ENCODE measurements at places on chromosomes 3 and 15.
A peak's percentile ranks its signal among the peaks of the same experiment; 100 is the strongest.

GRCh38 chr3:46006238-46007032, 10.8 kb upstream of the FYCO1 start:
- H3K27ac ChIP-seq: no peak overlapping the region
- H3K36me3 ChIP-seq: no peaks in the 10 kb centered on the region

- ATAC-seq: no peak
- H3K4me3 ChIP-seq: no peak overlapping the region
- peaks cover 21% of the 10 kb centered on the region for H3K36me3 ChIP-seq
- H3K27ac ChIP-seq: no peak overlapping the region
These were observed 35.2 kb downstream of the ARMC8 start for GRCh38 chr3:138222131-138222941.

GRCh38 chr3:142447301-142447851, 461 bp downstream of the XRN1 start:
- H3K36me3 ChIP-seq: peaks cover 9% of the 10 kb centered on the region
- peak; percentile 56 for ATAC-seq
- peaks cover 47% of the 10 kb centered on the region for H3K4me1 ChIP-seq
- peak overlapping the region; percentile 97 for H3K4me3 ChIP-seq
- H3K27me3 ChIP-seq: no peaks in the 10 kb centered on the region

GRCh38 chr3:151962352-151962751, 88.9 kb downstream of the SUCNR1 start:
- H3K27me3 ChIP-seq: no peaks in the 10 kb centered on the region
- no peak overlapping the region for H3K4me3 ChIP-seq

DNA sequence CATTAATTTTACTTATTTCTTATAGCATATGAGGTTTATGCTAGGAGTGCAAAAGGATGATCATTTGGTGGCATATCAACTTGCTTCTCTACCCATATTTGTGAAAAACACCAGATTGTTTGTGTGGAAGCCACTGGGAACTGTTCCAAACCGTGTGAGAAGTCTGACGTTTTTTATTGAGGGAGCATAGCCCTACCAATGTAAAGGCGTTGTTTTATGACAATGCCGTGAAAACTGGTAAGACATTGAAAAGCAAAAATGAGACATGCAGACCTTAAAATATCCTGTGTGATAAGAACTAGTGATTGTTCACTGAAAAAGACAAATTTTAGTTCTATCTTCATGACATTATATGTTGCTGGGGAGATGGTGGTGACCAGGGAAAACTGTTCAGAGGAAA, 87.8 kb downstream of the CHL1 start:
- no peak for ATAC-seq
- no peak overlapping the region for H3K27ac ChIP-seq

GRCh38 chr3:78659386-78659987, 1108.3 kb downstream of the ROBO1 start:
- no peak for ATAC-seq
- H3K4me3 ChIP-seq: no peak overlapping the region
- H3K27me3 ChIP-seq: no peaks in the 10 kb centered on the region
- H3K36me3 ChIP-seq: no peaks in the 10 kb centered on the region
- no peaks in the 10 kb centered on the region for H3K4me1 ChIP-seq

- no peak overlapping the region for H3K4me3 ChIP-seq
- ATAC-seq: no peak
- no peak overlapping the region for H3K27ac ChIP-seq
- H3K27me3 ChIP-seq: peaks cover 43% of the 10 kb centered on the region
- no peaks in the 10 kb centered on the region for H3K36me3 ChIP-seq
- peaks cover 2% of the 10 kb centered on the region for H3K4me1 ChIP-seq
These were observed 92.3 kb upstream of the ATP2B2 start for GRCh38 chr3:10597733-10598132.

DNA sequence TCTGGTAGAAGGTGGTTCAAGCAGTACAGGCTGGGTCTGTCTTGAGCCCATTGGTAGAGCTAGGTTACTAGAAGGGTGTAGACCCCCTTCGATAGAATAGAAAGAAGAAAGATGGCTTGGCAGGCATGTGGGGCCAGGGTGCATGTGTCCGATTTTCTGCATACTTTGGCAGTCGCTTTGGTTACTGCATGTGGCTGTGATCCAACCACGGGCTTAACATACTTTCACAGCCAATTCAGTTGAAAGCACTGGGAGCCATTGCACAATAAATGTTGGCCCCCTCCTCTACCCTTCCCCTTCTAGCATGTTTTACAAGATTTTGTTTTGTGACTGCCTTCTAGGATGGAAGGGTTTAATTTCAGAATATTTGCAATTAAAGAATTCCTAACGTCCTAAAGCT, 7.2 kb downstream of the ARID3B start:
- H3K27me3 ChIP-seq: no peaks in the 10 kb centered on the region
- H3K27ac ChIP-seq: no peak overlapping the region
- peaks cover 37% of the 10 kb centered on the region for H3K36me3 ChIP-seq
- peaks cover 63% of the 10 kb centered on the region for H3K4me1 ChIP-seq
- H3K4me3 ChIP-seq: no peak overlapping the region

- ATAC-seq: no peak
- H3K4me1 ChIP-seq: no peaks in the 10 kb centered on the region
- H3K27me3 ChIP-seq: no peaks in the 10 kb centered on the region
- no peak overlapping the region for H3K4me3 ChIP-seq
- no peak overlapping the region for H3K27ac ChIP-seq
- H3K36me3 ChIP-seq: no peaks in the 10 kb centered on the region
These were observed 127.2 kb downstream of the CD47 start for GRCh38 chr3:107963581-107963980.

- no peaks in the 10 kb centered on the region for H3K27me3 ChIP-seq
- H3K4me3 ChIP-seq: no peak overlapping the region
- peaks cover 43% of the 10 kb centered on the region for H3K36me3 ChIP-seq
These were observed 206.7 kb downstream of the ZNF621 start for GRCh38 chr3:40731445-40731844.

DNA sequence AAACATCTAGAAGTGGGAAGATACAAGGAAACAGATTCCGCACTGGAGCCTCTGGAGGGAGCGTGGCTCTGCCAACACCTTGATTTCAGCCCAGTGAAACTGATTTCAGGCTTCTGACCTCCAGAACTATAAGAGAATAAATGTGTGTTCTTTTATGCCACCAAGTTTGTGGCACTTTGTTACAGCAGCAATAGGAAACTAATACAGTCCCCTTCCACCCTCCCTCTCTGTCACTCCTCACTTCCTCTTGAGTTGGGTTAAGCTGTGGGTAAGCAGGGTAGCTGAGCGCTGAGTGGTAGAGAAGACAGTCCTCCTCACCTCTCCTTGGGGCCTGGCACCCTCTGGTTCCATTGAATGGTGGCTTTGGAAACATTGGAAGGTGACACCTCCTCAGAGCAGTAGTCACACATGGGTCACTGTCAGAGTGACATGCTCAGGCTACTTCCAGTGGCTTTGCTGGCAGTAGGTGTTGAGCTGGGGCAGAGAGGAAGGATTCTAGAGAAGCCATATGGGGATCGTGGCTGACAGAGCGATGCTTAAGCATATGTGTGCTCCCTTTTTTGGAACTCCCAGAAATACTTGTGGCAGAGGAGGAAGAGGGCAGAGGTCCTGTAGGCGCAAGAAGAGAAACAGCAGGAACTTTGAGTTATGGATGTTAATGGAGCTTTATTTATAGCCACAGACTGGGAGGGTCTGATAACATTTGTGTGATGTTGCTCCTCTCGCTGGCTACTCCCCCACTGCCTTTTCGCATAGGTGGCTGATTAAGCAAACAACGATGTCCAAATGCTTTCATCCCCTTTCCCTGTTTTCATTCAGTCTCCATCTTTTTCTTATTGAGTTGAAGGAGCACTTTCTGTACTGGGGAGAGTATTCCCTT, 14.8 kb upstream of the HCN4 start:
- H3K36me3 ChIP-seq: peaks cover 6% of the 10 kb centered on the region
- no peak for ATAC-seq
- H3K4me3 ChIP-seq: no peak overlapping the region
- no peaks in the 10 kb centered on the region for H3K4me1 ChIP-seq
- H3K27ac ChIP-seq: no peak overlapping the region

DNA sequence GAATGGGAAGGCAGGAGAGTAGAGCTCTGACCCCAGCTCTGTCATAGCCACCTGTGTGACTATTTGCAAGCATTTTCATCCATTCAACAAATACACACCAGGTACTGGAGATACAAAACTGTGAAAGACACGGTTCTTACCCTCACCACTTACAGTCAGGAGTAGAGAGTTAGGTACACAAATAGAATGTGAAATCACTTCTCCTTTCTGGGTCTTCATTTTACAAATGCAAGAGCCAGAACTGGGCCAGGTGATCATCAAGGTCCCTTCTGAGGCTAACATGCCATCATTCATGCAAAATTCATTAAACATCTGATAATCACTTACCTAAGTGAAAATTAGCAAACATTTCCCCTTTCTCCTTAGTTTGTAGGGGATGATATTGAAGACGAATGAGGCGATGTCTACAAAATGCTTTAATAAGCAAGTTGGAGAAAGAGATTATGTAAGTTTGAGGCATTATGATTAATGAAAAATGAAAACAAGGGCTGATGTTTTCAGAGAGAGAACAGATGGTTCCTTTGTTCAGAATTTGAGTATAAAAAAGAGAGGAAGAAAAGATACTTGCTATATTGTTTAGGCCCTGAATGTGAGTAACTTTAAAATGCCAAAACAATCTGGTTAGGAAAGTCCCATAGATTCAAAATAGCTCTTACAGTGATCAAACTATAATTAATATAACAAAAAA, 88.6 kb downstream of the LPP start:
- ATAC-seq: peak; percentile 87
- peaks cover 66% of the 10 kb centered on the region for H3K4me1 ChIP-seq
- peak overlapping the region; percentile 80 for H3K27ac ChIP-seq
- H3K4me3 ChIP-seq: no peak overlapping the region

GRCh38 chr3:173439004-173439403, 41.5 kb downstream of the NLGN1 start:
- no peak overlapping the region for H3K4me3 ChIP-seq
- ATAC-seq: no peak
- no peaks in the 10 kb centered on the region for H3K36me3 ChIP-seq
- no peaks in the 10 kb centered on the region for H3K4me1 ChIP-seq

GRCh38 chr3:47512416-47513124, 942 bp downstream of the ELP6 start:
- H3K27ac ChIP-seq: peak overlapping the region; percentile 97
- no peaks in the 10 kb centered on the region for H3K27me3 ChIP-seq
- H3K4me3 ChIP-seq: peak overlapping the region; percentile 97
- H3K4me1 ChIP-seq: peaks cover 18% of the 10 kb centered on the region

- peaks cover 18% of the 10 kb centered on the region for H3K4me1 ChIP-seq
- peaks cover 17% of the 10 kb centered on the region for H3K36me3 ChIP-seq
- peak overlapping the region; percentile 68 for H3K4me3 ChIP-seq
- H3K27ac ChIP-seq: peak overlapping the region; percentile 31
- H3K27me3 ChIP-seq: no peaks in the 10 kb centered on the region
- no peak for ATAC-seq
These were observed 31.1 kb downstream of the CYFIP1 start for GRCh38 chr15:22949074-22949547.

DNA sequence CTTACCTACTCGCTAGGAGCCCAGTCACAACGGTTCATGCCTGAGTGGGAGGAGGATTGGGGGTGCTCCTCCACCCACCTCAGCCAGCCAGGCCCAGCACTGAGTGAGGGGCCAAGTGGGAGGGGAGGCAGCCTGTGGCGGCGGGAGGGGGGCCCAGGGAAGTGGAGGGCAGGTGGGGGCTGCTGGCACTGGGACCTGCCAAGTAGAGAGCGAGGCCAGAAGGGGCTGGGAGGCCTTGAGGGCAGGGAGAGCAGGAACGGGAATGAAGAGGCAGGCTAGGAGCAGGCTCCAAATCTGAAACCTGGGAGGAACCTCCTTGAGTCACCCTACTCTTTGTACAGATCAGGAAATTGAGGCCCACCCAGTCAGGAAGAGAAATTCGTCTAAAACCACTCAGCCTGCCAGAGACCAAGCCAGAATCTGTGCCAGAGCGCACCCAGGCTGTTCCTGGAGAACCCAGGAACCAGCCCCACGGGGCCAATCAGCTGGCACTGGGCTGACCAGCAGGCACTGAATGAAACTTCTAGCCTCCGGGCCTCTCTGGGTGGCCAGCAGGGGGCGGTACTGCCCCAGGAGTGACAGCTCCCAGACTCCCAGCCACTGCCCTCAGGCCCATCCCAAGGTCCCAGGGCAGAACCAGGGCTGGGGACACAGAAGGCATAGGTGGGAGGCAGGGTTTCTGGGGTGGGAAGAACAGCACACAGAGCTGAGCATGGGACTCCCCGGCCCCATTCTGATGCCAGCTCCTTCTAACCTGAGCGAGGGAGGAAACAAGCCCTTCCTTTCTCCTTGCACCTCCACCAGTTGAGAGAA, 14.8 kb upstream of the CYP11A1 start:
- ATAC-seq: peak; percentile 26
- no peaks in the 10 kb centered on the region for H3K27me3 ChIP-seq
- peak overlapping the region; percentile 94 for H3K27ac ChIP-seq
- no peak overlapping the region for H3K4me3 ChIP-seq
- H3K4me1 ChIP-seq: peaks cover 91% of the 10 kb centered on the region

DNA sequence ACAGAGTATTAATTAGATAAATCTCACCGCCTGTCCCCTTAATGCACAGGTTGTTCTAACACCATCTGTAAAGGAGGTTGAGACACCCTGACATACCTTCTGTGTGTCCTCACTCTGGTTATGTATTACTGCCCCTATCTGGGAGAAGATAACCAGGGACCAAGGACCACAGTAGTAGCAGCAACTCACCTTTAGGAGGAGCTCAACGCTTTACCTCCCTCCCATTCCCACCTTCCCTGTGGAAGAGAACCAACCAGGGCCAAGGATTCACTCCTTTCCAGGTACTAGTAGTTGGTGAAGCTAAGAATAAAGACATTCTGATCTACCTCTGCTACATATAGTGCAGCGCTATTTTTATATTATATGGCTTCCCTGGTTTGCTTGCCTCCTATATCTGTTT, 232.6 kb downstream of the MEX3B start:
- ATAC-seq: no peak
- no peak overlapping the region for H3K4me3 ChIP-seq
- H3K27me3 ChIP-seq: peaks cover 22% of the 10 kb centered on the region
- no peaks in the 10 kb centered on the region for H3K36me3 ChIP-seq

- H3K4me1 ChIP-seq: peaks cover 8% of the 10 kb centered on the region
- no peaks in the 10 kb centered on the region for H3K36me3 ChIP-seq
- H3K27me3 ChIP-seq: peaks cover 8% of the 10 kb centered on the region
- ATAC-seq: peak; percentile 34
These were observed 73.1 kb upstream of the FEZF2 start for GRCh38 chr3:62446337-62446940.

DNA sequence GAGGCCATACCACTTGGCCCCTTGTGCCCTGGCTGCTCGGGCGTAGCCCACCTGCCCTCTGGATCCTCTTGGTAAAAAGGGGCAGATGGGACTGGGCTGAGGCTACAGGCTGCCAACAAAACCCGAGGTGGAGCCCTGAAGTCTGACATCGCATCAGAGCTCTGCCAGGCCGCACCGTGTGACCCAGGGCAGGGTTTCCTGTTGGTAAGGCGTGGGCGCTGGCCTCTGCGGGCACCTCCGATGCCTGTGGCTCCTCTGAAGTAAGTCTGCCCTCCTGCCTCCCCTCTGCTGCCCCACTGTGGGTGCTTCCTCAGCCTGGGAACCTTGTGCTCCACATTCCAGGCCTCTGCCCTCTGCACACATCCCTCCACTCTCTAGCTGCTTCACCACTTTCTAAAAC, 8.9 kb downstream of the CHDH start:
- ATAC-seq: no peak
- peaks cover 57% of the 10 kb centered on the region for H3K36me3 ChIP-seq
- H3K4me1 ChIP-seq: peaks cover 2% of the 10 kb centered on the region
- no peak overlapping the region for H3K4me3 ChIP-seq
- H3K27me3 ChIP-seq: peaks cover 9% of the 10 kb centered on the region

- no peak overlapping the region for H3K27ac ChIP-seq
- H3K4me3 ChIP-seq: no peak overlapping the region
- no peak for ATAC-seq
- H3K4me1 ChIP-seq: no peaks in the 10 kb centered on the region
These were observed 101.0 kb downstream of the PLXNA1 start for GRCh38 chr3:127083778-127084397.
